ENCODE measurements at places on chromosomes 6 and 20.
A peak's percentile ranks its signal among the peaks of the same experiment; 100 is the strongest.

DNA sequence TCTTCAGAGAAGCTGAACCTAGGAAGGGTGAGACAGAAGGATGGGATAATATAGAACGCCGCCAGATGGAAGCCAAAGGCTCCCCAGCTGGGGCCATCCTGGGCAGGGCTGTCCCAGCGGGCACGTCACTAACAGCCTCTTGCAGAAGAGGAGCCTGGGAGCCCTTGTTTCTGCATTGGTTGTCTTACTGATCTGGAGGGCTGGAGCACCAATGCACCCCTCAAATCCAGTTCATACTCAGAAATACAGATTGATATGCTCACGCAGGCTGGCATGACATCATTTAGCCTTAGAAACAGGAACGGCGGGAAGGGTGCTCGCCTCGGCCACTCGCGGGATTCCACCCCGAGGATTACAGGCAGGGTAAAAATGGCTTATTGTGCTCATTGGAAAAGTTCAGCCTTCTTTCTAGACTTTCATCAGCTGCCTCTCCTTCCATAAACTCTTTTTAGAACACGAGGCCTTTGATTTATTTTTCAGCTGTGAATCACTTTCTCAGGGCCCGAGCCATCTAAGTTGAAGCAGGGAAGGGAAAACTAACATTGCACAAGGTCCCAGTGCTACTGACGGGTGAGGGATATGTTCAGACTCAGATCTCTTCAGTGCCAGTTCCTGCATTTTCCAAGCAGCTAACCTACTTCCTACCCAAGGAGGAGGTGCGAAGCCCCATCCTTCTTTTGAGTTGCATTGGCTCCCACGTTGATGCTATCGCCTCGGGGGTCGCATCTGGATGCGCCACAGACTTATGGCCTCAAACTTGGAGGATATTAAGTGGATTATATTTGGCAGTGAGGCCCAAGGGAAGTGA lies 82.3 kb downstream of the GMPR start:
- DNase-seq = peak; percentile 62

DNA sequence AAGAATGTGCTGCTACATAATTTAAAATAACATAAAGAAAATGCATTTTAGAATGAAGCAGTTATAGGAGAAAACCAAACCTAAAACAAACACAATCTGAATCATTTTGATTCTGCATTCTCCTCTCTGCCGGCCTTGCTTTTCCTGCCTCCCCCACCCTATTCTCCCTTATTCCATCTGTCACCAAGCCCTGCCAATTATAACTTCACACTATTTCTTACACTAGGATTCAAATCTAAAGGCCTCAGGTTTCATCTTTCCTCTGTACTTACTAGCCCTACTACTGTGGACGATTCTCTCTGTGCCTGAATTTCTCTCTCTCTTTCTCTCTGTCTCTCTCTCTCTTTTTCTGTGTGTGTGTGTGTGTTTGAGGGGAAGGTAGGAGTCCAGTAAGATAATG lies 18.7 kb upstream of the PRIM2 start:
- DNase-seq = no peak

DNA sequence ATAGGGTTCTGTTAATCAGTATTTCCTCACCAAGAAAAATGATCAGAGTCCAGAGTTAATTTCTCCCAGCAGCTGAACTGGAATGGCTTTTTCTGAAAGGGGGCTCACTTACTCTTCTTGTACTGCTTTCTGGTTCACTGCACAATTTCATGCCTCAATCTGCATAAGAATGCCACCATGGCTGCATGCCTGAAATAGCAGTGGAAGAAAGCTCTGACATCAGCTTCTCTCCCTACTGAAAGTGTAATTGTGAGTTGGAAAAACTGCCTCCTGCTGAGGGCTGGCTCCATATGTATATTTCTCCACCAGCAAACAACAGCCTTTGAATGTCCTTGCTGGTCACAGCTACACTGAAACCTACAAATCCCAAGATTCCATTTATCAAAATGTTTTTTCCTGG lies 1027.2 kb upstream of the GJE1 start:
- DNase-seq = no peak

DNA sequence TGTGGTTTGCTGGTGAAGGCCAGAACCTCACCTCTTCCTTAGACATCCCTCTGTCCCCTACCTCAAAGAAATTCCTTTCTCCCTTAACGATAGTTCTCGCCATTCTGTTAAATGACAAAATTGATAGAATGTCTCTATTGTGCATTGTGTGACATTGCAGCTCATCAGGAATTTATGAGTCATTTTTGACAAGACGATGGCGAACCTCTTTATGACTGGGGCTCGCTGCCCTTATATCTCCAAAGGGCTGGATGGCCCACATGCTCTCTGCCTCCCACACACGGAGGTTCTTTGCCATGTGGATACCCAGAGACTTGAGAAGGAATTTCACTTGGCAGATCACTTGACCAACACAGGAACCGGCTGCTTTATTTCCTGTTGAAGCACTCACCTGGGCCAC lies 66.8 kb upstream of the RPS6KA2 start:
- no peak for DNase-seq

- no peak for DNase-seq
Measured at GRCh38 chr6:119240257-119241110, 109.1 kb downstream of the MAN1A1 start.

GRCh38 chr6:35725721-35726438 lies 11.0 kb upstream of the ARMC12 start:
- peak; percentile 84 for DNase-seq

- DNase-seq = no peak
Measured at GRCh38 chr6:137863091-137863797, 3.8 kb upstream of the TNFAIP3 start.

DNA sequence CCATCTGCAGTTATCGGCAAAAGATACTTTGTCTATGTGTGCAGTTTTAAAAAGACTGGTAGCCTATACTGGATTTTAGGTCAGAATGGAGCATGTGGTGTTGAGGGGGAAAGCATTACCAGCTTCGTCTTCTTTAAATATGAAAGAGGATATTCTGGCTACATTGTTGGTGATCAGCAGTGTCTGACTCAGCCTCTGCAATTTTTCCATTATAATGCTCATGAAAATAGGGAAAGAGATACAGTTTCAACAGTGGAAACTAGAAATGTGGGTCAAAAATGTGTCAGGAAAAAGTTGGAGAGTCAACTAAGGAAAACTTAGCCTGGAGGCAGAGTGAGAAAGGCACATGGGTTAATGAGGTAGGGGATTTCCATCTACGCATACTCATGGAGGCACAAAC lies 45.2 kb downstream of the HDGFL1 start:
- DNase-seq = no peak

DNA sequence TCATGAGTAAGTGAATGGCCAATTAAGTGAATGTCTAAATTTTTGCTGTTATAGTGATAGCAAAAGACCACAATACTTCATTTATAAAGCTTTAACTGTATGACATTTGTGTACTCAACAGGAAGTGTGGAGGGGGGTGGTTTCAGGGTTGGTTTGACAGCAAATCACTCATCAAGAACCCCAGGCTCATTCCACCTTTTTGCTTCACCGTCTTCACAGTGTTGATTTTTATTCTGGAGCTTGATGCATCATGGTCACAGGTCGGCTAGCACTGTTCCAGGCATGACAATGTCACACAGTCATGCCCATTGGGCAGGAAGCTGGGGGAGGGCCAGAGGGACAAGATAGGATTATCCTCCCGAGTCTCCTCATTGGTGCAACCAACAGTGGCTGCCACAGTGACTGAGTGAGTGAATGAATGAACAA lies 75.0 kb downstream of the MDGA1 start:
- DNase-seq = no peak

GRCh38 chr6:79687759-79688158 lies 56.6 kb downstream of the SH3BGRL2 start:
- no peak for DNase-seq

DNA sequence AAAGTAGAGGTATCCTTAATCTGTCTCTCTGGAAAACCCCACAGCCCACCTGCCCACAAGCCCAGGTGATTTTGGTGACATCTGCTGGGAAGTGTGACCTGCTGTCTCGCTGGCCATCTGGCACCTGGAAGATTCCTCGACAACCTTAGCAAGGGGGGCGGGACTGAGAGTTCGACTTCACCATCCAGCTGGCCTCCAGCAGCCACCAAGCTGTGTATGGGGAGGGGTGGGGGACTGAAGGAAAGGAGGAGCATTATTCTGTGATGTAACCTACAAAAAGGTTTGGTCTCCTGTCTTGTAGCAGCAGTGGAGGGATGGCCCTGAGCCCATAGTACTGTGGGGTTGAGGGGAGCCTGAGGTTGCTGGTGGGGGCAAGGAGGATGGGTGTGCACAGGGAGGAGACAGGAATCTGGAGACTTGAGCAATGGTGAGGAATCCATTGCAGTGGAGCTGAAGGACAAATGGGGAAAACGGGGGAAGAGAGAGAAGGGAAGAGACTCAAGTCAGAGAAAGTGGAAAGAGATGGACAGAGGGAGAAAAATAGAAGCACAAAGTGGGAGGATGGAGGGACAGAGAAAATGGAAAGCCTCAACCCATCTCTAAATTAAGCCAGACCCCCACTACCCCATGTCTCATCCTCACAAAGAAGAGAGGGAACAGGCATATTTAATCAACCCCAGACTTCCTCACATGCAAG lies 4.0 kb downstream of the LY6G6F start:
- DNase-seq = no peak

GRCh38 chr20:4305091-4305490 lies 289.7 kb upstream of the RNF24 start:
- DNase-seq = no peak

- no peak for DNase-seq
Measured at GRCh38 chr6:139528471-139528870, 154.0 kb upstream of the CITED2 start.

DNA sequence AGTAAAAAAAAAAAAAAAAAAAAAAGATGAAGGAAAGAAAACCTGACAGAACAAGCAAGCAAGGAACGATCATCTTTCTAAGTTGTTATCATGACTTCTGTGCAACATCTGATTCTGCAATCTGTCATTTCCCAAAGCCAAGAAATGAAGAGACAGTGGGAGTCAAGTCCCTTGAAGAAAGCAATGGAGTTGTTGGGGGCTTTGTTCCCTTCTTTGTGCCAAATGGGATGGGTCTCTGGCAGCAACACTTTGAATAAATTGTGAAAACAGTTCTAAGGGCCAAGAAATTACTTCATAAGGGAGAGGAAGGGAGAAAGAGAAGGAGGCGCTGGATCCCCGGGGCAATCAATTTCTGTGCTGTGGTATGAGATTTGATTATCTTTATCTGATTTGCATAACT lies 33.3 kb upstream of the RSPO3 start:
- DNase-seq = no peak

DNA sequence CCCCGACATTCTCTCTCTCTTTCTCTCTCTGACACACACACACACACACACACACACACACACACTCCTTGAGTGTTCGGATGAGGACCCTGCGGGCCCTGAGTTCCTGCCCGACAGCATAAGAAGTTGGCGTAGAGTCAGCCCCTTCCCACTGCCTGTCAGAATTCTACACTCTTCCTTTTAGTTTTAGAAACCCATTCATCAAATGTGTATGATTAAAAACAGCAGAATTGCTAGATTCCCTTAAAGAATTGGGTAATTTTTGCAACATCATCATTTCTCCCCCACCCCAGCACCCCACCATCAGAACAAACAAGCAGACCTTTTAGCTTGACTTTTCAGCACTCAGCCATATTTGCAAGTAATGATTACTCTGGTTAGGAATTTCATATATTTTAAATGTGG lies 322.8 kb downstream of the FARS2 start:
- no peak for DNase-seq

DNA sequence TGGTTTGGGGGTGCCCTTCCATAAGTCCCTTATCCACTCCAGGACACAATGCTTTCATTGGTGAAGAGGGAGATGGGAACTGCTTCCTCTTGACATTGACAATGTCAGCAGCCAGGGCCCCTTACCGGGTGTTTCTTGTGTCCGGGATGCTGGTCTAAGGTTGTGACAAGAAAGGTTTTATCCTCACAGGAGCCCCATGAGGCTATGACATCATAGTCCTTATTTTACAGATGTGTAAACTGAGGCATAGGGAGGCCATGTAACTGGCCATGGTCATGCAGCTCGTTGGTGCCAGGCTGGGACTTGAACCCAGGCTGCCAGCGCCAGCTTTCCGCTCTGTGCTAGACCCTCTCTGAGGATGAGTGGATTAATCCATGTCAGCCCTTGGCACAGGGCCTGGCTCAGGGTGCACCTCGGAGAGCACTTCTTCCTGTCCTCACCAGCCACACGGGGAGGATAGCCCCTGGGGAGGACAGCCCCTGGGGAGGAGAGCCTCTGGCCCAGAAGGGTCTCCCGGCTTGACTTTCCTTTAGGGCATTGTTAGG lies 157.3 kb downstream of the SYCP2 start:
- DNase-seq = no peak

DNA sequence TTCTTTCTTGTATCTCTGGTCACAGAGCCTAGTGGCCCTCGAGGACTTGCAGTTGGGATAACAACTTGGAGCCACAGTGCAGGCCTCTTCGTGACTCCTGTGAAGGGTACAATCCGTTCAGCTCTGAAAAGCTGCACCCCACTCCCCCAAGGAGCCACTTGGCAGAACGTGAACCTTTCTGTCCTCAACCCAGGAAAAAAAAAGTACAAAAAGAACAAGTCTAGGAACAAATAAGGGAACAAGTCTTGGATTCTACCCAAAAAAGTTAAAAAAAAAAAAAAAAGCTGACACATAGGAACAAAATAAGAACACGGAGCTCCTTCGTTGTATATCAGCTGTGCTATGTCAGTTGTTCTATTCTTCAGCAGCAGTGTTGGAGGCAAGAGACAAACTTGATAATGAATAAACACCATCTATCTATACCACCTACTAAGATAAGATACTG lies 77.9 kb upstream of the TULP1 start:
- no peak for DNase-seq

DNA sequence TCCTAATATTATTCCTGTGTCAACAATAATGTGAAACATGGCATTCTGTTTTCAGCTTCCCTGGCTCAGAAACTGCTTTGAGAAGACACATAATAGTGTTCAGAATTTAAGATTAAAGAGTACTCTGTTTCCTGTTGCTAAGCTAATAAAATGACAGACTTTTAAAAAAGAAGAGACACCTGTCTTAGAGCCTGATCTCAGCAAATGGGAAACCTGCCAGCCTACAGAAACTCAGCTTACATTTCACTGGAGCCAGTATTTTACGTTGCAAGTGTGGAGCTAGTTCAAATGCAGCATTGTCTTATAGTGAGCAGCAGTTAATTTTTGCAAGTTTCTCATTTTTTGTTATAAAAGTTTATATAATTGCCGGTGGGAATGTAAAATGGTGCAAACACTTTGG lies 28.8 kb downstream of the KIZ start:
- DNase-seq = no peak

GRCh38 chr6:113859349-113860180 lies 2.4 kb downstream of the MARCKS start:
- DNase-seq = no peak

DNA sequence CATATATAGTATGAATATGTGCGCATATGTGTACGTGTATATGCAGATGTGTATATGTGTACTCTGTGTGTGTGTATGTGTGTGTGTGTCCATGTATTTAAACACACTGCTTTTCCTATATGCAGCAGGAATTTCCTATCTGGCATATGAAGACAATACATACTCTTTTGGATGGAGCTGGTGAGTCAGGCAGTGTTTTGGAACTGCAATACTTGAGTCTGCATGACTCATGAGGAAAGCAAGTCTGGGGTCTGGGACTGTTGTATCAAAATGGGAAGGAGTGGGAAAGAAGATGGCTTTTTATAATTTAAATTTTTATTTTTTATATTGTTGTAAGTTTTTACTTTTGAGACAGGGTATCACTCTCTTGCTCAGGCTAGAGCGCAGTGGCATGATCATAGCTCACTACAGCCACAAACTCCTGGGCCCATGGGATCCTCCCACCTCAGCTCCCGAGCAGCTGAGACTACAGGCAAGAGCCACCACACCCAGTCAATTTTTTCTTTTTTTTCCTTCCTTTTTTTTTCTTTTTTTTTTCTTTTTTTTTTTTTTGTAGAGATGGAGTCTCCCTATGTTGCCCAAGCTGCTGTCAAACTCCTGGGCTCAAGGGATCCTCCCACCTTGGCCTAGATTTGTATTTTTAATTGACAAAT lies 72.2 kb downstream of the ATXN1 start:
- no peak for DNase-seq
